ENCODE measurements at places on chromosomes 2 and 18.

DNA sequence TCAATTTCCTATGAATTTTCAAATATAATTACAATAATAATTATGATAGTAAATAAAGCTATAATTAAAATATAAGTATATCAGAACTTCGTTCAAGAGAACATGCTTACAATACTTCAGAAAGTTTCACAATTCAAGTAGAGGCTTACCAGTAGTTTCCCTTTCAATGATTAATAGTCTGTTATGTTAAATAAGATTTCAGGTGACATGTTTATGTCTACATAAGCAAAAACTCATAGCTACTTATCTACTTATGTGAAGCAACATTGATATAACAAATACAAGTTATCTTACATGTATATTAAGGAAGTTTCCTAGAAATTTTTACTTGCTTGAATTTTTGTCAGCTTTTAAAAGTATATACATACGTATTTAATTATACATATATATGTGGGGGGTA, 4.5 kb upstream of the COL3A1 start:
- no peak for DNase-seq

GRCh38 chr2:231418820-231419640, 23.5 kb downstream of the B3GNT7 start:
- no peak for DNase-seq

DNA sequence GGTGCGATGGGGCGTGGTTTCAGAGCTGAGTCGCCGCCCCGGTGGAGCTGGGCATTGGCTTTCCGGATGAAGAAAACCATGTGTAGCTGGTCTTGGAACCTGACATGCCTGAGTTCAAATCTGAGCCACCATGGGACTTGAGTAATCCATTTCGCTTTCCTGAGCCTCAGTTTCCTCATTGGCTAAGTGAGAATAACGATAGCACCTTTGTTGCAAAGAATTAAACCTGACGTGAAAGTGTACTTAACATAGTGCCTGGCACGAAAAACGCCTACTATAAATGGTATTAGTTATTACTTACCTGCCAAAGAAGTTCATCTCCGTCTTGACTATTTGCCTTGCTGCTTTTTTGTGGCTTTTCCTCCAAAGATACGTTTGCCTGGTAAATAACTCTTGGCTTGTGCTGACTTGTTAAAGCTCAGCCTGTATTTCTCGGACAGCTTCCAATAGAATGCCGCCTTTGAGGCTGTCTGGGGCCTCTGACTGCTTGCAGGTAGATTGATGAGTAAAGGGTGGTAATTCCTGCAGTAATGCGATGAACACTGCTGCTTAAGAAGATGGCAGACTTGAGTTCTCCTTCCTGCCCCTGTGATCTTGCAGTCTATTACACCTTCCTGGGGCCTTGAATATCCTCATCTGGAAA, 1.3 kb downstream of the CDCA7 start:
- no peak for DNase-seq

DNA sequence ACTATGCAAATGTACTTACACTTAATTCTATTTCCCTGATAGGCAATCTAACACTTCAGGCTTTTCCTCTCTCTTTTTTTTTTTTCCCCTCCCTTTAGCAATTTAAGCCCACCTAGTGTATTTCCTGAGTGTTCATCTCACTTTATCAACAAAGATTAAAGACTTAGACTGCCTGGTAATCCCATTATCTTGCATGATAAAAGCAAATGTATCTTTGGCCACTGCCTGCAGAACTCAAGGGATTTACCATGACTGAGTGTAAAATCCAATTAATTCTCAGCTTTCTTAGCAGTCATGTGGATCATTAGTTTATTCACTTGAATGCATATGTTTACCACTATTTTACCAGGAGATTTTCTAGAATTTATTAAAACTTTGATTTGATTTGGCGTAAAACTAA, 1102.2 kb upstream of the GYPC start:
- no peak for DNase-seq

GRCh38 chr2:23483791-23484190, 98.8 kb downstream of the KLHL29 start:
- DNase-seq: no peak

- no peak for DNase-seq
Observed at GRCh38 chr2:3956892-3957291, 253.5 kb downstream of the DCDC2C start.

- DNase-seq: no peak
Observed at GRCh38 chr2:189580241-189580651, 340 bp downstream of the SLC40A1 start.

DNA sequence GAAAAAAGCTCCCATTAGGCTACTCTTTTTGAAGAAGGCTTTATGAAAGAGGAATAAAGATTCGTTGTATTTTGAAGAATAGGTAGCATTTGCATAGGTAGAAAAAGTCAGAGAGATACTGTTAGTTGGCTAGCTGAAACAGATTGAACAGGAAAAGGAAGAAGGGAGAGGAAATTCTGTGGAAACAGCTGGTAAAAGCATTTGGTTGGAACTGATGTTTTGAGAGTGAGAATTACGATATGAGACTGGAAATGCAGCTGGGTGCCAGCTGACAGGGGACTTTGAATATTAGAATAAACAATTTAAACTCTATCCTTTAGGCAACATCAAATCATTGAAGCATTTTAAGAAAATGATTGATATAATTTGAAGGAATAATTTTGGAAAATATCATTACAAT, 96.7 kb upstream of the CNTNAP5 start:
- DNase-seq: no peak

GRCh38 chr2:230968921-230969658, 26.8 kb upstream of the SPATA3 start:
- no peak for DNase-seq

DNA sequence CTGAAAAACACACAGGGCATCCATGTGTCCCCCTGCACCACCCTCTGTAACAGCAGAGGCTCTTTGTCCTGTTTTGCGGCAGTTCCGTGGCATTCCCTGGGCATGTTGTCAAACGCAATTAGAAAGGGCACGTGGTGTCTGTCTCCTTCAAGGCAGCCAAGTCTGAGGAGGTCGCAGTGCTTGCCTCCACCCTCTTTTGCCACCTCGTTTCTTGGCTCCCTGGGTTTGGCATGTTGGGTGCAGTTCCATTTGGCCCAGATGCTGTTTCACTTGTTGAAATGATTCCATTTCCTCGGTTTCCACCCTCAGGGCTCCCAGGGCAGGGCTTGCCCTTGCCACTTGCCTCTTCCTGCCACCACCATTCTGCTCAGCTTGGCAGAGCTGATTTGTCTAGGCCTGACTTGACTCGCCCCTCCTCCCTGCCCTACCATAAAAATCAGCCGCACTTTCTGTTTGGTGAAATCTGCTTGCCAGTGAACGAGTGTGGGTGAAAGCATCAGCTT, 12.4 kb downstream of the CCL20 start:
- DNase-seq: no peak

DNA sequence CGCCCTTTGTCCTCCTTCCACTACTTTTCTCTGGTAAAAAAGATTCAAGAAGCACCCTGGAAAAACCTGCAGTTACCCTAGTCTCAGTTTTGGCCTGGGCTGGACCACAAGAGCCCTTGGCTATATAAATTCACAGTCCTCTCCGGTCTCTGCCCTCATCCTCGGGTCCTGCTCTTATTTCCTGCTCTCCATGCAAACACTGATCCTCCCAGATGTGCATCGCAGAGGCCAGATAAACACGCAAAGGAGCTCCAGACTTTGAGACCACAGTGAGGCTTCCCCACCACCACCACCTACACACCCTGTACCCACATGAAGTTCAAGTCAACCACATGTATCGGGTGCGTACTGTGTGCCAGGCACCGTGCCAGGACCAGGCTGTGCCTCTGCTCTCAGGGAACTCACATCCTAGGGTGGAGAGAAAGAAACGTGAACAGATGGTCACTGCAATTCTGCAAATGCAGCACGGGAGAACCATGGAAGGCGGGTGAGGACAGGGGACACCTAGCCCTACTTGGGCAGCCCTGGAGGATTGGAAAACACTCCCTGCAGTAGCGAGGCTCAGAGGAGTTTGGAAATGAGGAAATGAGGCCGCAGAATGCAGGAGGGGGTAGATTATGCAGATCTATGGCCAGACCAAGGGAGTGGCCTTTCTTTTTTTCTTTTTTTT, 7.4 kb downstream of the CTDSP1 start:
- DNase-seq: no peak

DNA sequence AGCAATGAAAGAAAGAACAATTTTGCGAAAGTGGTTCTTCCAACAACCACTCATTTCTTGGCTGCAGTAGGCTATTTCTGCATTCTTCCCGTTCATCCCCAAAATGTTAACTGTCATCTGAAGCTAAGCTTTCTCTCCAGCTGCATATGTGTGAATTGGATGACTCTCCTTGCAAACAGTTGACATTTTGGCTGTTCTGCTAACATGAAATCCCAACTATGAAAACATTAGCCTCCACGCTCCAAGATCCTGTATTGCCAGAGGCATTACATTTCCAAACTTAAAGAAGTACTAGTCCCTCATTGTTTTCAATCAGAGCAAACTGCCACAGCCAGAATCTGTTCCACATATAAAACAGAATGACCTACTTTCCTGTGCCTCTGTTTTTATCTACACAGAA, 88.5 kb downstream of the TGIF1 start:
- DNase-seq: no peak

DNA sequence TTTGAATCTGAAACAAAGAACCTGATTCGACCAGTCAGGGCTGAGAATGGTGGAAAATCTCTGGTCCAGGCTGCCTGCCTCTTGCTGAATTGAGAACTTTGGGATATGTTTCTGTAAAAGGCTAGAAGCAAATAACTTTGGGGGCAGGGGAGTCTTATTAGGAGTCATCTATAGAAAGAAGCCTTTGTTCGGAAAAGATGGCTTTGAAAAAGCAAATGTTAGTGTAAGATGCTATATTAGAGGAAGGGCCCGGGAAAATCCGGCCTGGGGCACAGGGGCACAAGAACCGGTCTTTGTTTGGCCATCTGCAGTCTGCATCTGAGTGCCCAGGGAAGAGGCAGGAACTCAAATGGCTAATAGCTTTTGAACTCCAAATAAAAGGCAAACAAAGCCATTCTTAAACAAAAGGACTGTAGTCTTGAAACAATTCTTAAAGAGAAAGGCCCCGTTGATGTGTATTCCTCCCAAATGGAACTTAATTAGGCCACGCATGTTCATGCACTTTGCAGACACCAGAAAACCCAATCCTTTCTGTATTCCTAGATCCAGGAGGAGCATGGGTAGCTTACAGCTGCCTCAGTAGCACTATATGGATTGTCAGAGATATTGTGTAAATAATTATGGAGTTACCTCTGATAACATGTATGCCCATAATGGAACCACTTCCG, 180.0 kb upstream of the ARL4C start:
- no peak for DNase-seq

GRCh38 chr2:68366083-68366560, 1.0 kb downstream of the PLEK start:
- DNase-seq: no peak

DNA sequence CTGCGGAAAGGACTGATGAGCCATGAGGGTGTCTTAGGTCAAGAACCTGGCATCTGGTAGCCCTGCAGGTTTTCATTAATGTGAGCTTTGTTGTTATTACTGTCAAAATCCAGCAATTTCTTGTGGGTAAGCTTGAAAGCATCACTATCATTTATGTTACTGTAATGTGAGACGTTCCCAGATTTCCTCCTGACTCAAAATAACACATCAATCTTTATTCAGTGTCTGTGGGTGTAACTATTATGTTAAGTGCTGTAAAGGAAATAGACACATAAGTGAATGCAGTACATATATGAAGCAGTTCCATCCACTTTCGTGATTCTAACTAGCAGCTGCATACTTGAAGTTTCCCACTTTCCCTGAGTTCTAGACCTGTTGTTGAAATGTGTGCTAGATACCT, 89.8 kb downstream of the FHOD3 start:
- no peak for DNase-seq

- no peak for DNase-seq
Observed at GRCh38 chr2:195575879-195576401, 81.1 kb upstream of the SLC39A10 start.

- DNase-seq: no peak
Observed at GRCh38 chr2:11988691-11989353, 242.4 kb downstream of the LPIN1 start.

- DNase-seq: no peak
Observed at GRCh38 chr18:79549638-79550000, 130.0 kb upstream of the CTDP1 start.

GRCh38 chr2:99786636-99787390, 297.0 kb upstream of the REV1 start:
- no peak for DNase-seq

- no peak for DNase-seq
Observed at GRCh38 chr2:241001413-241002274, 3.2 kb downstream of the SNED1 start.

DNA sequence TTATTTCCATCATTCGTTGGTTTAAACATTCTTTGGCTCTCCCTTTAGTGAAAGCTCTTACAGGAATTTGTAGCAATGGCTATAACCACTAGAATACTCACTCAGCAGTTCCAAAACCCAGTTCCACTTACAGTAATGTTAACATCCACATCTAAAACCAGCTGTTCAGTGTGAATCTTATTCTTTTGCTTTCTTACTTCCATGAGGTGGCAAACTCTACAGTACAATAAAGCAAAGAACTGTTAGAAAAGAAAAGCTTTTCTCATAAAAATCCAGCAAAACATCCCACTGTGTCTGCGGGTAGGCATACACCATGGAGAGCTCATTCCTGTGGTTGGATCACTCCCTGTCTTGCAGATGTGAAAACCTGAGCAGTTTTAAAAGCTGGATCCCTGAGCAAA, 147.1 kb downstream of the ARHGAP28 start:
- no peak for DNase-seq

- DNase-seq: no peak
Observed at GRCh38 chr18:10403708-10404107, 50.7 kb upstream of the APCDD1 start.

DNA sequence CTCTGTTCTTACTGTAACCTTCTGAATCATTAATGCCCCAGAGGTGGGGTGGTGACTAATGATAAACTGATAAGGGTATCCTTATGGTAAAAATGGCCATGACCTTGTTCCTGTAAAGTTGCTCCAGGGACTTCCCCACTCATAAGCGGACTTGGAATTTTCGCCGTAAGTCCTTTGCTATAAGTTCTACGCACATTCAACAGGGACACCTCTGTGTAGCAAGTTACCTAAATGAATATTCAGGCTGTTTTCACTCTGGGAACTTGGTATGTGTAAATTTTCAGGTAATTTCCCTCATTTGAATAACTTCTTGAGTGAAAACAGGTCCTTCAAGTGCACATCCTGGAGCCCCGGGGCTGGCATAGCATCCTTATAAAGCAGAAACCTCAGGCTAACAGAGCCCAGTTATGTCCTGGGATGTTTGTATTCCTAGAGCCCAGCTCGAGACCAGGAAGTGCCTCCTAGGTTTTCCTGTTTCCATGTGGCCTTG, 9.4 kb upstream of the AGFG1 start:
- DNase-seq: no peak

DNA sequence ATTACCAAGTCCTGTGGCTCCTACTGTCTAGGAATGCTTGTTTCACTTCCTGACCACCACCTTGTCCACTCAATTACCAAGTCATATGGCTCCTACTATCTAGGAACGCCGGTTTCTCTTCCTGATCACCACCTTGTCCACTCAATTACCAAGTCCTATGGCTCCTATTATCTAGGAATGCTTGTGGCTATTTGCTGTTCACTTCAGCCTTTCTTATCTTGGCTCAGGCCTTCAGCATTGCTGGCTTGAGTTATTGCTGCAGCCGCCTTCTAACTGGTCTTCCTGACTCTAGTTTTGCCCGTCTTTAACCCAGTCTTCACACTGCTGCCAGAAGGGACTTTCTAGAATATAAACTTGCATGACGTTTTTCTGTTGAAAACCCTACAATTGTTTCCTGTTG, 82.5 kb upstream of the GAREM1 start:
- DNase-seq: no peak

GRCh38 chr2:125554956-125555355, 1101.0 kb upstream of the GYPC start:
- DNase-seq: no peak

All from NCI-H2107 (cell line).